ENCODE measurements at places on chromosomes 6 and 20.
A peak's percentile ranks its signal among the peaks of the same experiment; 100 is the strongest.

DNA sequence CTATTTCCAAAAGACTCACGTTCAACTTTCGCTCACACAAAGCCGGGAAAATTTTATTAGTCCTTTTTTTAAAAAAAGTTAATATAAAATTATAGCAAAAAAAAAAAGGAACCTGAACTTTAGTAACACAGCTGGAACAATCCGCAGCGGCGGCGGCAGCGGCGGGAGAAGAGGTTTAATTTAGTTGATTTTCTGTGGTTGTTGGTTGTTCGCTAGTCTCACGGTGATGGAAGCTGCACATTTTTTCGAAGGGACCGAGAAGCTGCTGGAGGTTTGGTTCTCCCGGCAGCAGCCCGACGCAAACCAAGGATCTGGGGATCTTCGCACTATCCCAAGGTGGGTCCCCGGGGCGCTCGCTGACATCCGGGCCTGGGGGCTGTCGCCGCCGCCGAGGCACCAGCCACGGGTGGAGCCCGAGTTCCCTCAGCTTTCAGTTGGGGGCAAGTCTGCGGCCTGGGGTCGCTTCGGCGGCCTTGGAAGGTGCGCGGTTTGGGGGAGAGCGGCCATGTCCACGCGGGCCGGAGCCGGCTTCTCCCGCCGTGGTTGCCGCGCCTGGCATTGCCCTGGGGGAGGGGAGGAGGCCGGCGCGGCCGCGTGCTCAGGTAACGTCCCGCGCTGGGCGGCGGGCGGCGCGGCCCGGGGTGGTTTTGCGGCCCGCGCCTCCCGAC lies 429 bp downstream of the AMD1 start:
- no peak for DNase-seq

GRCh38 chr20:36820073-36820472 lies 46.5 kb upstream of the DSN1 start:
- no peak for DNase-seq

DNA sequence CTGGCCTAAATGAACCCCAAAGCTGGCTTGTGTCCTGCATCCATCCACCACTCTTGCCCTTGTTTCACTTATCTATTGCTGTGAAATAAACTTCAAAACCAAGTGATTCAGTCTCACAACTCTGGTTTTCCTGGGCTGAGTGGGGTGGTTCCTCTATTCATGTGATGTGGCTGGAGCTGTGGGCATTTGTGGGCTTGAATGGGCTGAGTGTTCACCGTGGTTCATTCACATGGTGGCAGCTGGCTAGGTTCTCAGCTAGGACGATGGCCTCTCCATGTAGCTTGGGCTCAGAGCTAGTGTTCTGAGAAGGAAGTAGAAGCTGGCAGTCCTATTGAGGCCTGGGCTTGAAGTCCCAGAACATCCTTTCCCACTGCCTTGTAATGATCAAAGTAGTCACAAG lies 30.4 kb downstream of the FKBP1A start:
- no peak for DNase-seq

GRCh38 chr20:57790176-57790575 lies 80.4 kb upstream of the PMEPA1 start:
- no peak for DNase-seq

DNA sequence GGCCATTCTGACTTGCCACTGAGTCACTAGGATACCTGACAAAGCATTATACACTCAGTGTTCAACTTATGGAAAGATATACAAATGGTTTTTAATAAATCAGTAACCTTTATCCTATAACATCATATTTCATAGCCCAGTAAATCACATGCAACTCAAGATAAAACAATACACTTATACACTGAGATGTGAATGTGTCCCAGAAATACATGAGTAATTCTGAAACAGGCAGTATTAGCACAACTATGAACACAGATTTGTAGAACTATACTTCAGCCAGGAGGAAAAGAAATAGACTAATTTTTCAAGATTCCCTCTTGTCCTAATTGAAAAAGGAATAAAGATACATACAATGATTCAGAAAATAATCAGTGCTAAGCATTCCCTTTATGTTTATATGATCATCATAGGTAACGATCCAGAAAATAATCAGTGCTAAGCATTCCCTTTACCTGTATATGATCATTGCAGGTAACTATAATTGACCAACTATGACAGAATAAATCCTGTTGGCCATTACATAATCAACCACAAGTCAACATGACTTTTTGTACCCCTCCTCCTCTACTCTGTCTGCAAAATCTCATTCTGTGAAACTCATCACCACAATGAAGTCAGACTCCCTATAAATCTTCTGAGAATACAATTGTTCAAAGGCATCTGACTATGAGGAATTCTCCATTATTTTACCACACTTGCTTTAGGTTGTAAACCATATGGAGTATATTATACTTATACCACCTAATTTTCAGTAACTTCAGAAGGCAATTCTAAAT lies 30.3 kb downstream of the HACE1 start:
- DNase-seq: peak; percentile 2

DNA sequence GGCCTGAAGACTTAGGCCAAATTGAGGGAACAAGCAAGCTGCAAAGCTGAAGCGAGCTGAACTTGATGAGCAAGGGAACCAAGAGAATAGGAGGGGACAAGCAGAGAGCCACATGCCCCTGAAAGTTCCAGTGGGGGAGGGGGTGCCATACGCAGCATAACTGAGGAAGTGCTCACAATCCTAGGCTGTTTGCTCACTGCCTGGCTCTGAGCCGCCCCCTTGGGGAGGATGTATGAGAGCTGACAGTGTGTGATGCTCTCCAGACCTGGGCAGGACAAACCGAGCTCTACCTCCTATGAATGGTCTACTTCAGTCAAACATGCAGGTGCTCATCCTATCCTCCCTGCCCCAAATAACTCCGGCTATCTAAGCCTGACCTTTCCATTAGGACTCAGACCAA lies 52.1 kb downstream of the FAXC start:
- DNase-seq: no peak

GRCh38 chr6:163461696-163462095 lies 47.2 kb downstream of the QKI start:
- DNase-seq: no peak

GRCh38 chr6:27332692-27333641 lies 20.9 kb upstream of the POM121L2 start:
- DNase-seq: peak; percentile 80

- DNase-seq: peak; percentile 37
These were observed 21.0 kb downstream of the SRSF3 start for GRCh38 chr6:36615018-36615761.

- no peak for DNase-seq
These were observed 2.7 kb downstream of the PAX1 start for GRCh38 chr20:21707999-21708737.

GRCh38 chr6:14974792-14975470 lies 270.9 kb upstream of the JARID2 start:
- DNase-seq: no peak

- DNase-seq: no peak
These were observed 74.6 kb downstream of the CDH22 start for GRCh38 chr20:46233701-46234100.
